ENCODE measurements at places on chromosomes 5 and 9.

- H3K4me3 ChIP-seq: no peak overlapping the region
- no peak for DNase-seq
- H3K27me3 ChIP-seq: peaks cover 24% of the 10 kb centered on the region
- H3K4me1 ChIP-seq: peaks cover 28% of the 10 kb centered on the region
- H3K27ac ChIP-seq: no peak overlapping the region
These were observed 186.7 kb downstream of the C9orf50 start for GRCh38 chr9:129434187-129434586.

- no peak overlapping the region for H3K4me3 ChIP-seq
- H3K36me3 ChIP-seq: peaks cover 5% of the 10 kb centered on the region
- DNase-seq: no peak
- H3K4me1 ChIP-seq: peaks cover 64% of the 10 kb centered on the region
- no peak overlapping the region for H3K27ac ChIP-seq
These were observed 9.6 kb downstream of the DCP2 start for GRCh38 chr5:112986224-112986623.

DNA sequence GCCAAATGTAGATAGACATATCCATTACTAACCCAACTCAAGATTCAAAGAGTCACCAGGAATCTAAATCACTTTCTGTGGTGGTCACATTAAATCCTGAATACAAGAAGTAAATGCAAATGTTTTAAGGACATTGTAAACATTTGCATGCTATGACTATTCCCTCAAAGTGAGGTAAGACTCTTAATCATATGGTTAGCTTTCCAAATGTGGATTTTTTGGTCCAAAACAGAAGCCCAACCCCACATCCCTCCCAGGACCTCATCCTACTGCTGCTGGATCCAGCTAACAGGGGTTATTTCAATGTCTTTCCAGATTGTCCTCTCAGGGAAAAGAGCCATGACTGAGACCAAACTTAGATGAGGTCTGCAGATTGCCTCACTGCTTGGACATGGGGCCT lies 228.1 kb upstream of the PANK3 start:
- H3K27ac ChIP-seq: no peak overlapping the region
- no peaks in the 10 kb centered on the region for H3K4me1 ChIP-seq
- no peaks in the 10 kb centered on the region for H3K36me3 ChIP-seq
- DNase-seq: no peak

DNA sequence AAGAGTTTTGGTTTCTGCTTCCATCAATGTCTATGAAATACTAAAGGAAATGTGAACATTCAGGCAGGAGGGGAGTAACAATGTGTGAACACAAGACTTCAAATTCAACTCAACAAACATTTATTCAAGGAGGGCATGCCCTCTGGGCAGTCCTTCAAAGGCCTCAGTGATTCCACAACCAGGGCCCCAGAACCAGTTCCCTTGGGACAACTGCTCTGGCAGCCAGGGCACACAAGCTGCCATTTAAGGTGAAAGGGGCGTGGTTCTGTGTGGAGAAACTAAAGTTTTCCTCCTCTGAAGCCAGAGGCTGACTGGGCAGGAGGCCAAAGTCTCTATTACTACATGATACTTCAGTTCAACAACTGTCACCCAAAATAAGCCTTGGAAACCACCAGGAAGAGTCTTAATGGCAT lies 3.2 kb downstream of the RBM18 start:
- no peak for DNase-seq
- no peaks in the 10 kb centered on the region for H3K27me3 ChIP-seq
- no peak overlapping the region for H3K4me3 ChIP-seq

DNA sequence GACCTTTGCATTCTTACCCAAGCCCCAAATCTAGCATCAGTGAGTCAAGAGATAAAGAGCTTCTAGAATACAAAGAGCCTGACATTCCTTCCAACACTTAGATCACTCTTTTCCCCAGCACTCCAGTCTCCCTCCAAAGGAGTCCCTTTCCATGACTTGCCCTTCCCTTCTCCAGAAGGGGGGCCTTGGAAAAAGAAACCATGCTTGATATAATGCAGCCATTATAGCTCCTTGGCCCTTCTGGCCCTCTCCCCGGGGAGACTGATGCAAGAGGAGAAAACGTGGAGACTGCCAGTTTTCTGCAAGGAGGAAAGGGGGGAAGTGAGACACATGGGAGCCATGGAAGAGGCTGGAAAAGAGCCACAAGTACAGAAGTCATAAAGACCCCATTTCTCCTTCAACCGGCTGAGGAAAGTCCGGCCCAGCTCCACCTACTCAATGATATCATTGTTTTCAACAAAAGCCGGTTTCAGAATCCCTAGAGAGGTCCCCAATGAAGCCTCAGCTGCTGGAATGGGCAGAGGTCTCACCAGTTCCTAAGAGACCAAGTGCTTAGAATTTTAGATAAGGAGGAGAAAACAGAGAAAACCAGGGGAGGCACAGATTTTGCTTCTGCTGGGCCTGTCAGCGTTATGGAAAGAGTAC lies 29.0 kb downstream of the ADAM19 start:
- no peak overlapping the region for H3K27ac ChIP-seq
- no peak overlapping the region for H3K4me3 ChIP-seq
- no peaks in the 10 kb centered on the region for H3K4me1 ChIP-seq
- no peaks in the 10 kb centered on the region for H3K36me3 ChIP-seq
- no peak for DNase-seq
- peaks cover 7% of the 10 kb centered on the region for H3K27me3 ChIP-seq

DNA sequence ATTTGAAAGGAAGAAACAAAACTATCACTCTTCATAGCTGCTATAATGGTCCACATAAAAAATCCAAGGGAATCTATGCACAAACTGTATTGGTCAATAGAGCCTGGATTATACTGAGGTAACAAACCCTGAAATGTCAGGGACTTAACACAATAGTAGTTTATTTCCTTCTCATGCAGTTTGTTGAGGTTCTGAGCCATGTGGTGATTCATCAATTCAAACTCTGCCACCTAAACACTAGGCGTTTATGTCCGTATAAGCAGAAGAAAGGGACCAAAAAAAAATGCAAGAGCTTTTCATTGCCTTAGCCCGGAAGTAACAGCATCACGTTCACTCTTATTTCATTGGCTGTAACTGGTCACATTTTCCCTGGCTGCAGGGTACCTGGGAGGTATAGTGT lies 464.7 kb downstream of the ZSWIM6 start:
- H3K4me1 ChIP-seq: no peaks in the 10 kb centered on the region
- H3K27me3 ChIP-seq: peaks cover 6% of the 10 kb centered on the region
- H3K27ac ChIP-seq: no peak overlapping the region
- H3K36me3 ChIP-seq: no peaks in the 10 kb centered on the region
- no peak for DNase-seq
- no peak overlapping the region for H3K4me3 ChIP-seq

DNA sequence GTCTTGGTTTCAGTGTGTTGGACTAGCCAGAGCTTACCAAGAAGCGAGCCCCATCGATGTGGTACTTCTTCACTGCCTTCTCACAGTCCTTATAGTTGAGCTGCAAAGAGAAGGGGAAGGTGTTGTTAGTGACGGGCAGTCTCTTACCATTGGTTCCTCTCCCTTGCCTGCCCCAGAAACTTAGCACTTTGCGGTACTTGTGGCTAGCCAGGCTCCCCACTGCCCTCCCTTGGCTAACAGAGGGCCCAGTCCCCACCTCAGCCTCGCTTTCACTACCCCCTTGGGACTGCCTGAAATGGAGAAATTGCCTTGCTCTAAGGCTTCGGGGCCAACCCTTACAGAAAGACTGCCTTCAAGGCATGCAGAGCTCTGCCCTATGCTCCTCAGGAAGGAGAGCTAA lies 4.3 kb downstream of the LCP2 start:
- H3K36me3 ChIP-seq: peaks cover 85% of the 10 kb centered on the region
- no peak for DNase-seq
- H3K4me3 ChIP-seq: peak overlapping the region; percentile 99
- peak overlapping the region; percentile 92 for H3K27ac ChIP-seq
- peaks cover 67% of the 10 kb centered on the region for H3K4me1 ChIP-seq
- H3K27me3 ChIP-seq: no peaks in the 10 kb centered on the region

DNA sequence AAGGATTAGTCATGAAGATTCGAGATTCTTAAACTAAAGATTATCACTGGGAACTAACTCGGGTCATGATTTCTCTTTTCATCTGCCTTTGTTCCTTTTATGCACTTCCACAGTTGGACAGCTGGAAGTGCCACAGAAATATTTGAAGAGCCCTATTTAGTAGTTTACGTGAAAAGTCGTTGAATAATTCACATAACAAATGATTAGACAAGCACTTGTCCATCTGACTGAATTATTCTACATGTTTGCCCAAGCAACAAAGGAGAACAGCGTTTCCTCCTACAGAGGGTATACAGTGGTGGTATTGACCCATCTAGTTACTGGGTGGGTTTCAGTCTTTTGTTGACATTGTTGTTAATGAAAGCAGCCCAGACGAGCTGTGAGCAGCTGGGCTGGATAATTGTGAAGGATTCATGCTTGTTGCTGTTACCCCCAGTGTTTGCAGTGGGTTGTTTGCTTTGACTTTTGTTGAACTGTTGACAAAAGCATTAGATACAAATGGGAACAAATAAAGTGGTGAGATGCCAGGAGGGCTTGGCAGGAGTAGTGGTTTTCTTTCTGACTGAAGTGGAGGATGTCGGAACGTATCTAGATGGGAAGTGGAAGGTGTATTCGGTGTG lies 96.2 kb downstream of the TLE4 start:
- peak overlapping the region; percentile 1 for H3K27ac ChIP-seq
- H3K4me3 ChIP-seq: no peak overlapping the region

GRCh38 chr5:152622628-152623027 lies 217.5 kb upstream of the NMUR2 start:
- no peaks in the 10 kb centered on the region for H3K27me3 ChIP-seq
- no peak overlapping the region for H3K4me3 ChIP-seq
- no peaks in the 10 kb centered on the region for H3K4me1 ChIP-seq
- DNase-seq: no peak

DNA sequence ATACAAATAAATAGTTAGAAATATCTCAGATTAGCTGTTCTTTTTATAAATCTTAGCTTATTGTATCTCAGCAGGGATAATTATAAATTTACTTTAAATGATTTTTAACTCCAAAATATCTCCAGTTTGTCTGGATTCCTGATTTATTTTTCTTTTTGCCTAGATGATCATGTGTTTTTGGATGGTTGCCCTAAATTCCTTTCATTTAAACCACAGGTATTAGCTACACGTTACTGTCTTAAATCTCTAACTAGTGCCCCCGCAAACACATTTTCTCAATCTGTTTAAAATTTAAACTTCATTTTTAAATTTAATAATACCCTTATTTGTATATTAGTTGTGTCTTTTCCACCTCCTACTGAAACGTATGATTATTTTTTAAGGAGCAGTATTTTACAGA lies 5.6 kb downstream of the FER start:
- no peaks in the 10 kb centered on the region for H3K27me3 ChIP-seq
- no peak overlapping the region for H3K4me3 ChIP-seq
- peaks cover 11% of the 10 kb centered on the region for H3K4me1 ChIP-seq
- H3K27ac ChIP-seq: no peak overlapping the region
- DNase-seq: no peak

GRCh38 chr9:122216138-122216797 lies 12.5 kb downstream of the LHX6 start:
- peaks cover 93% of the 10 kb centered on the region for H3K27me3 ChIP-seq
- no peaks in the 10 kb centered on the region for H3K36me3 ChIP-seq

DNA sequence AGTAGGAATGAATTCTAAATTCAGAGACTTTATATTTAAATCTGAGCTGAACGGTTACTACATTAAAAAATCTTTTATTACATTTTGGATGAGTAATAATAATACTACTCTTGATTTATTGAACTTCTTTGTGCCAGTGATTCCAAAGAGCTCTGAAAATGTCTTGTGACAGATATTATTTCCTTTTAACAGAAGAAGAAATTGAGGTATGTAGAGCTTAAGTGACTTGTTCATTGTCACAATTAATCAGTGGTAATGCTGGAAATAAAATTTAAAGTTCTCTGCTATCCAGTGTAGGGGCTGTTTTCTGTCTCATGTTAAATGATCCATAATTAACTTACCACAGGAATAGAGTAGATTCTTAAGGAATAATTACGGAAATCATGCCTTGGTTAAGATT lies 335.3 kb downstream of the KIAA0825 start:
- no peaks in the 10 kb centered on the region for H3K27me3 ChIP-seq
- H3K27ac ChIP-seq: no peak overlapping the region
- H3K4me1 ChIP-seq: no peaks in the 10 kb centered on the region
- no peak overlapping the region for H3K4me3 ChIP-seq
- no peak for DNase-seq

- no peak for DNase-seq
- H3K36me3 ChIP-seq: no peaks in the 10 kb centered on the region
- no peak overlapping the region for H3K4me3 ChIP-seq
- peaks cover 13% of the 10 kb centered on the region for H3K4me1 ChIP-seq
These were observed 60.6 kb downstream of the PAM start for GRCh38 chr5:102815540-102816332.

DNA sequence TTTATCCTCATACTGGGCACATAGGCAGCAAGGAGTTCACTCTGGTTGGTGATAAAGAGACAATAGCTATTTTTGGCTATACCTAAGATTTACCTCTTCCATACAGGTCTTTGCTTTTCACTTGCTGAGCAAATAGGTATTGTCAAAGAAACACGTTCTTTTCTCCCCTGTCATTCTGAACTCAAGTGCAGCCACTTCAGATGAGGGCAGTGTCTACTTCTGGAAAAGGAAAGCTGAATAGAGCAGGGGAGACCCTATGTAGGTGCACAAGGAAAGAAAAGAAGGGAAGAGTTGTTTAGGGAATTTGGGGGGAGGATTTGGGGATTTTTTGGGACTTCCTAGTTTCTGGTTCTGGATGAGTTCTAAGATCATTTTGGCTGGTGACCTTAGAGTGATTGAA lies 109.6 kb downstream of the ATP10B start:
- H3K4me1 ChIP-seq: no peaks in the 10 kb centered on the region
- DNase-seq: no peak
- H3K27ac ChIP-seq: no peak overlapping the region
- no peaks in the 10 kb centered on the region for H3K36me3 ChIP-seq
- H3K4me3 ChIP-seq: no peak overlapping the region
- no peaks in the 10 kb centered on the region for H3K27me3 ChIP-seq

DNA sequence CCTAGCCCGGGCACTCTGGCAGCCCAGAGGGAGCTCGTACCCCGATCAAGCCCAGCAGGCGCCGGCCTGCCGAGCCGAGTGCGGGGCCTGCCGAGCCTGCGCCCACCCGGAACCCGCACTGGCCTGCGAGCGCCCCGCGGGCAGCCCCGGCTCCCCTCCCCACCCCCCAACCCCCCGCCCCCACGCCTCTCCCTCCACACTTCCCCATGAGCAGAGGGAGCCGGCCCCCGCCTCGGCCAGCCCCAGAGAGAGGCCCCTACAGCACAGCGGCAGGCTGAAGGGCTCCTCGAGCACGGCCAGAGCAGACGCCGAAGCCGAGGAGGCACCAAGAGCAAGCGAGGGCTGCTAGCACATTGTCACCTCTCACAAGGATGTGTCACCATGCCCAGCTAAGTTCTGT lies 36.2 kb upstream of the CCDC180 start:
- no peaks in the 10 kb centered on the region for H3K4me1 ChIP-seq
- H3K36me3 ChIP-seq: no peaks in the 10 kb centered on the region
- no peaks in the 10 kb centered on the region for H3K27me3 ChIP-seq
- no peak for DNase-seq
- no peak overlapping the region for H3K27ac ChIP-seq
- H3K4me3 ChIP-seq: no peak overlapping the region

Measured in naive thymus-derived CD8-positive, alpha-beta T cell (primary cell).